HEK293T (cell line): ENCODE measurements at places on chromosomes 1 and 21.

- no peak for DNase-seq
These were observed 49.5 kb downstream of the RHBG start for GRCh38 chr1:156418416-156419070.

DNA sequence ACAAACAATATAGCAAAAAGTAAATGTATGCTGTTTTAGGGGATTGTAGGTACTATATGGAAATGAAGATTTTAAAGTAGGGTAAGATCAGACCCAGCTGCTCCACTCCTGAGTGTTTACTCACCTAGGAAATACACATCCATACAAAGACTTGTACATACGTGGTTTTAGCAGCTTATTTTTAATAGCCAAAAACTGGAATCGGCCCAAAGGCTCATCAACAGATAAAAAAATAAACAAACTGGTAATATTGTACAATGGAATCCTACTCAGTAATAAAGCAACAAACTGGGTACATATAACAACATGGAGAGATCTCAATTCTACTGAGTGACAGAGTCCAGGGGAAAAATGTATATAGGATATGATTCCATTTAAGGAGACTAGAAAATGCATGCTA lies 179.2 kb upstream of the TMEM51 start:
- no peak for DNase-seq

GRCh38 chr1:78143673-78144072 lies 97.9 kb downstream of the GIPC2 start:
- DNase-seq = no peak

DNA sequence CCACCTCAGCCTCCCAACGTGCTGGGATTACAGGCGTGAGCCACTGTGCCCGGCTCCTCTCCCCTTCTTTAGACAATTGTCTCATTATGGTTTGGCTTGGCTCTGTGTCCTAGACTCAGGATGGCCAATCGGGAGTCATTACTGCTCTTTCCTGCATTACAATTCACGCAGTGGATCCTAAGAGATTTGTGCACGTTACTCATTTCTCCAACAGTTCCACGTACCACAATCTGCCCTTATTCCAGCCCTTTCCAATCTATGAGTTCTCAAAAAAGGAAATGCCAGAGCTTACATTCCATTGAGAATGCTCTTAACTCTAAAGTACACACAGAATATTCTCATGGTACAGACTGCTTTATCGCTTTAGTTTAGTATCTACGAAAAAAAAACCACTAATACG lies 357.0 kb downstream of the GPATCH2 start:
- no peak for DNase-seq

GRCh38 chr1:6220236-6220635 lies 14.3 kb downstream of the RNF207 start:
- DNase-seq = no peak

GRCh38 chr1:30384286-30385245 lies 338.8 kb downstream of the MATN1 start:
- no peak for DNase-seq

GRCh38 chr1:6040861-6041415 lies 4.8 kb upstream of the KCNAB2 start:
- no peak for DNase-seq

DNA sequence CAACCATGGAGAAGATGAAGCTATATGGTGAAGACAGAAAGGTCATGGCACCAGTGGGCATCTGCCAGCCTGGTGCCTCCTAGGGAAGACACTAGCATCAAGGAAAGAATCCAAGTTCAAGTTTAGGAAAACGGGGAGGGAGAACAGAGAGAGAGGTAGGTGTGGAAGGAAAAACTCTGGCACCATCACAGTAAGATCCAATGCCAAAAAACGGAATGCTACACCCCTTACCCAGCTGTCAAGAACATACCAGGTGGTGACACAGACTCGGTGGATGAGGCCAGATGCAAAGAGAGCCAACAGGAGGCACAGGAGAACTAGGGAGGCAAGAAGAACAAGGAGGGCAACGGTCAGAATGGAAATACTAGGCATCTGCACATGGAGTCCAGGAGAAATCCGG lies 3.6 kb downstream of the KRTCAP2 start:
- no peak for DNase-seq

- no peak for DNase-seq
These were observed 33.8 kb upstream of the RCAN3 start for GRCh38 chr1:24468685-24469316.

- no peak for DNase-seq
These were observed 231.2 kb downstream of the DSCAM start for GRCh38 chr21:40615505-40616376.

- DNase-seq = no peak
These were observed 16.5 kb upstream of the IFFO2 start for GRCh38 chr1:18972991-18973390.

- DNase-seq = no peak
These were observed 572 bp downstream of the LPGAT1 start for GRCh38 chr1:211830055-211830327.

DNA sequence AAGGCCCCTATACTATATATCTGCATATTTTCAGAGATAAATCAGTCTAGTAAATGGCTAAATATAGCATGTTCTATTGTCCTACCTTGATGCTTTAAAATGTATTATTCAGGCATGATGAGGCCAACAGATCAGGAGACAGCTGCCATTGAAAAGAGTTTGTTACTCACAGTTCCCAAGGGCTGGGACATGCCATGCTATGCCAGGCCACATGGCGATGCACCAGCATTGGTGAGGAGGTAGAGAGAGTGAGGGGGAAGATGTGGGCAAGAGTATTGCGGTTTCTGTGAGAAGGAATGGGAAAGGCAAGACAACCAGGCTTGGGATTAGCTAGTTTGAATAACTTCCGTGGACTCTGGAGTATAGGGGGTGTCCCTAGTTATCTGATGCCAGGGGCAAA lies 316.5 kb downstream of the DISC1 start:
- no peak for DNase-seq

GRCh38 chr21:42398436-42399028 lies 2.7 kb upstream of the TMPRSS3 start:
- DNase-seq = no peak

GRCh38 chr1:59506952-59507351 lies 210.1 kb downstream of the FGGY start:
- no peak for DNase-seq

- no peak for DNase-seq
These were observed 5.2 kb downstream of the MFAP2 start for GRCh38 chr1:16975211-16975610.

DNA sequence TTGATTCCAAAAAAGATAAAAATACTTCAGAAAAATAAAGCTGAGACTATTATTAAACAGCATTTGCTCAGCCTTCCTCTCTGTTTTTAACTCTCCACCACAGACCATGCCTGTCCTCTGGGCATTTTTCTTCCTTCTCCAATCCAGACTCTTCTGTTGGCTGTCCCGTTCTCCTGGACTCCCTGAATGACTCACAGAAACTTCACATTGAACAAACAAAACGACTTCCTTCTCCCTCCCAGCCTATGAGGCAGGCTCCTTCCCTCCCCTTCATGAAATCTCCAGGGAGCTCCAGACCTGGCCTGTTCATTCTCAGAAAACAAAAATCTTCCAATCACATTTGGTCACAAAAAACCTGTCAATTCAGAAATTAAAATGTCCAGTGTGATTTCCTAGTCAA lies 421.3 kb downstream of the NPHP4 start:
- DNase-seq = no peak

DNA sequence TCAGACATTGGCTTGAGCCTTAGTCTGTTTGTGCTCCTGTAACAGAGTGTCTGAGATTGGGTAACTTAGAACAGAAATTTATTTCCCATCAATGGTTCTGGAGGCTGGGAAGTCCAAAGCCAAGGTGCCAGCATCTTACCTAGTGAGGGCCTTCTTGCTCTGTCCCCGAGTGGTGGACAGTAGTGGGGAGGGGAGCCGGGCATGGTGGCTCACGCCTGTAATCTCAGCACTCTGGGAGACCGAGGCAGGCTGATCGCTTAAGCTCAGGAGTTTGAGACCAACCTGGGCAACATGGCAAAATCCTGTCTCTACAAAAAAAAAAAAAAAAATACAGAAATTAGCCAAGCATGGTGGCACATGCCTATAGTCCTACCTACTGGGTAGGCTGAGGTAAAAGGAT lies 336.5 kb upstream of the VAMP3 start:
- DNase-seq = no peak

GRCh38 chr1:100523038-100523652 lies 14.8 kb upstream of the GPR88 start:
- no peak for DNase-seq

DNA sequence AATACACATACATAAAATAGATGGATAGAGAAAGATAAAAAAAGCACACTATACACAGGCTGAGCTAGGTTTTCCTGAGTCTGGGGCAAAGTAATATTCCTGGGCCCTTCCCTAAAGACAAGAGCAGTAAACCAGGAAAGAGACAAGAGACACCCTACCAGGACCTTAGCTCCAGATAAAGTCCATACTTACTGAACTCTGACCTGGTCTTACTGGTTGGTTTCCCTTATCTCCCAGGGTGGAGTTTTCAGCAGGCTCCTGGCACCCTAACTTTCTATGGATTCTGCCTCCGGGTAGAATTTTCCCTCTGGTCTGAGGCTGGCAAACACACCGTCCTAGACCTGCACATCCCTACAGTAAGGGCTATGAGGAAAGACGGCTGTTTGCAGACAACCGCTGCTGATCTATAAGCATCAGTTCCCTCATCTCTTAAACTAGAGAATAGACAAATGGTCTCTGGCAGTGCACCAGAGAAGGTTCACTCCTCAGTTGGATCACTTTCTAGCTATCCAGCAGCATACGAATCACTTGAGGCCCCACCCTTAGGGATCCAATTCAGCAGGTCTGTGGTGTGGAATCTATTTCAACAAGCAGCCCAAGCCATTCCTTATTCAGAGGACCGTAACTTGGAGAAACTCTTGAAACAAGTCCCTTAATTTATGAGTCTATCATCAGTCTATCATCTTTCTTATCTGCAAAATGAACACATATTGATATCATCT lies 52.0 kb downstream of the ARHGEF11 start:
- no peak for DNase-seq

DNA sequence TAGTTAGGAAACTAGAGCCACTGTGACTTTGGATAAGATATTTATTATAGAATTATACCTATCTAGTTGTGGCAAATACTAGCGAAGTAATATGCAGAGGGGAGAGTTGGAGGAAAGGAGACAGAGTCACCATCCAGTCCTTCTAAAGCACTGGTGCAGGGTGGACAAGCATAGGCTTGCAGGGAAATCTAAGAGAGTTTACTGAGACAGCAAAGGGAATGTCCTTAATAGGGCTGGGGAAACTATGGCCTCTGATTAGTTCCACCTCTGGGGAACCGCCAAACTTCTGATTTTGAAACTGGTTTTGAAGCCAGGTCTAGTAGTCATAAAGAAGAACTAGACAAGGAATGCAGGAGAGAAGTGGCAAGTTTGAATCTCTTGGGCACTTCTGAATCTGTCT lies 407.9 kb downstream of the VAV3 start:
- no peak for DNase-seq

- DNase-seq = no peak
These were observed 56.1 kb downstream of the SLAMF6 start for GRCh38 chr1:160466961-160467360.

DNA sequence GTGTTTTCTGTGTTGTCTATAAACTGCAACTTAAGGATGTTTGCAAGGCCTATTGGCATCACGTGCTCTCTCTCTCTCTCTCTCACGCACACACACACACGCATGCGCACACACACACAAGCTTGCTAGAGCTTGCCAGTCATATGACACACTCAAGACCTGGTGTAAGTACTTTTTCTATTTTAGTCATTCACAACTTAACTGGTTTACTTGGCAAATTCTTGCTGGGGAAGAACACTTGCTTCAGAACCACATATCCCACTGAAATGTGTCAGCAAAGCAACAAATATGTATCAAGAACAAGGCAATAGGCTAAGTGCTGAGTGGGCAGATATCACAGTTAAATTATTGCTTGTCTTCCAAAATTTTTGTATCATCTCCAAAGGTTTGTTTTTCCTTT lies 107.8 kb downstream of the DISC1 start:
- DNase-seq = no peak

- no peak for DNase-seq
These were observed 63.0 kb downstream of the KCNN3 start for GRCh38 chr1:154807048-154807591.

GRCh38 chr1:207885129-207886032 lies 25.5 kb downstream of the CD34 start:
- DNase-seq = peak; percentile 89

DNA sequence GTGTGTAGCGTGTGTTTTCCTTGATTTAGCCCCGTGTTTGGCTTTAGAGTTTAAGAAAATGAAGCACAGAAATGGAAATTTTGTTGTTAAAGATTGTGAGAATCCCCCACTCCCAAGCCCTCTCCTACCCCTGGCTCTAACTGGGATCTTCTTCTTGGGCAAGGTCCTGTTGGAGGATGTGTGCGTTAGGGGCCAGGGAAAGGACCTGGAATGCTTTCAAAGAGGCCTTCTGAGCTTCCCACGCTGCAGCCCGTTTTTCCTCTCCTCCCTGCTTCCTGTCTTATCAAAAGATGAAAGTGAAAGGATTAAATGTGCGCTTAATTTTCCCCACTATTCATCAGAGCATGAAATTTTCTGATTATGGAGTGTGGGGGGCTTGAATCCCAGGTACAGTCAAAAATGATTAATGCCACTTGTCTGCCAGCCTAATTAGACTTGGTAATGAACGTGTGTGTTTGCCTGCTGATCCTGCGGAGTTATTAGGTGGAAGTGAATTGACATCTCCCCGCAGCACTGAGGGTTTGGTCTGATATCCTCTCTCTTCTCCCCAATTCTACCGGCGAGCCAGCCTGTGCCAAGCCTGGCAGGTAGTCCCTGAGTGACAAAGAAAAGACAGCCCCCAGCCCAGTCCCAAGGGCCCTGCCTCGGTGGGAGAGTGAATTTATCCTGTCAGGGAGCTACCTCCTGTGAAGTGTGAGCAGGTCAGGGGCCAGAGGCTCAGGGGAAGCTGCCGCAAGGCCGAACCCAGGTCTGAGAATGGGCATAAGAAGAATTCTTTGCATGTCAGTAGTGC lies 4.9 kb downstream of the RASSF5 start:
- no peak for DNase-seq

- DNase-seq = no peak
These were observed 60.6 kb downstream of the SCCPDH start for GRCh38 chr1:246784621-246785493.

- DNase-seq = no peak
These were observed 16.7 kb upstream of the LYST start for GRCh38 chr1:235883261-235883927.

- DNase-seq = no peak
These were observed 402.6 kb downstream of the TTLL7 start for GRCh38 chr1:83596331-83596730.

GRCh38 chr1:245809361-245809760 lies 654.6 kb downstream of the KIF26B start:
- no peak for DNase-seq
